A673 (cell line): ENCODE measurements at places on chromosomes 7 and 10.
A peak's percentile ranks its signal among the peaks of the same experiment; 100 is the strongest.

DNA sequence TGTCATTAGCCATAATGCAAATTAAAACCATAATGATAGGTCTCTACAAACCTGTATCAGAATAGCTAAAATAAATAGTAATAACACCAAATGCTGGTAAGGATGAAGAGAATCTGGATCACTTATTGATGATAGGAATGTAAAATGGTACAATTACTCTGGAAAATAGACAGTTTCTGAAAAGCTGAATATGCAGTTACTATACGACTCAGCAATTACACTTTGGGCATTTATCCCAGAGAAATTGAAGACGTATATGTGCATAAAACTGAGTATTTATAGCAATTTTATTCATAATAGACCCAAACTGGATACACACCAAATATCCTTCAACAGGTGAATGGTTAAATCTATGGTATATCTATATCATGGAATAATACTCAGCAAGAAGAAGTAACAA is 7.9 kb downstream of the RPA3 start:
- no peak for DNase-seq

DNA sequence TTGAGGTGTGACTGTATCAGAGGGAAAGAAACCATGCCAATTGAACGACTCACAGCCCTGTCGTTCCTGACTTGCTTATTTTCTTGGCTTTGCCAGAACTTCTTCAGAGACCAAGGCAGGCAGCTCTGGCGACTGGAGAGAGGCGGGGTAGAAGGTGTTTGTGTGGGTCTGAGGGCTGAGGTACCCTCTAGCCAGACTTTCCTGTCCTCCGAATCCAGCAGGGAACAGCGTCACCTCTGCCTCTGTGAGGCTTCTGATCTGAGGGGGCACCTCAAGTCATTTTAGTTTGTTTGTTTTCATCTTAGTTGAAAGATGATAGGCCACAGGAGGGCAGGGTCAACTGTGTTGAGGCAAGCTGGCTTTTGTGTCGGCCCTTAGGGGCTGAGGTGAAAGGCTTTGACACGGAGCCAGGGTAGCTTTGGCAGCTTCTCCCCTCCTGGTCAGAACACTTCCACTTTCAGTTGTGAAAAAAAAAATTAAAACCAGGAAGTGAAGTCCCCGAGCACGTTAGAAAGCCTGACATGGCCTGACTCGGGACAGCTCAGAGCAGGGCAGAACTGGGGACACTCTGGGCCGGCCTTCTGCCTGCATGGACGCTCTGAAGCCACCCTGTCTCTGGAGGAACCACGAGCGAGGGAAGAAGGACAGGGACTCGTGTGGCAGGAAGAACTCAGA is 1.9 kb downstream of the ACSL5 start:
- DNase-seq = no peak

DNA sequence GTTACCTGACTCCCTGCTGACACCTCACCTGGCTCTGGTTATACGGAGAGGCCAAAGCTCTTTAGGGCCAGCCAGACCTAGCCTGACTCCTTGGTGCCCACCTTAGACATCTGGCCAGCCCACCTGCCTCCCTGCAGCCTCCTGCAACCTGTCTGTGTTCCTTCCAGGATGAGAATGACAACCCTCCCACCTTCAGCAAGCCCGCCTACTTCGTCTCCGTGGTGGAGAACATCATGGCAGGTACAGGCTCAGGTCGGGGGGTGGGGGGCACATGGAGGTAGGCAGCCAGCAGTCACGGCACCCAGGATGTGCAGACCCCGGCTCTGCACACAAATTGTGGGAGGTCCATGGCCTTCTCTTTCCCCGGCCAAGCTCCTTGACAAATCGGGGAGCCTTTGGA is 32.1 kb downstream of the C10orf105 start:
- DNase-seq = no peak

GRCh38 chr7:130513447-130513846 is 21.6 kb downstream of the MEST start:
- DNase-seq = no peak

DNA sequence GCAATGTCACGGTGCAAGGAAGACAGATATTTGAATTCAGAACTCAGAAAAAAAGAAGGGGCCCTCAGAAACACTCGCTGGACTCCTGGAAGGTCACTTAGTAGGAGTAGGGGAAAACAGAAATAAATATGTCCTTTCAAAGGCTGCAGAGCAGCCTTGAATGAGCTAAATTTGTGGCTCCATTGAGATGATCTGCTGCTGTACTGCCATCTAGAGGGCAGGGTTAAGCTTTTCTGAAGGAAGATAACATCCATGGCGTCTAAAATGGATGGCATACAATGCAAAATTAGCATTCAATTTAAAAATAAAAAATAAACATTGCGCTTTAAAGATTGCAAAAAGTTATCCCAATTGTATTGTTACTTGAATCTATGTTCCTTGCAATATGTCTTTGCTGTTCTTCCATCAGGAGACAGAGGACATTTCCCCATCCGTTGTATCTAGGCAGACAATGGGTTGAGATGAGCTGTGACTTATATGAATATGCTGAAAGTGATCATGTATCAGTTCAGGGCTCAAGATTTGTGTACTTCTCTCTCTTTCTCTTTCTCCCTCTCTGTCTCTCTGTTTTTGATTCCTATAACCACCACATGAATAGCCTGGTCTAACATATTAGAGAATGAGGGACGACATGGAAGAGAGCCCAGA is 642.2 kb downstream of the SH2D4B start:
- DNase-seq = peak; percentile 57

- no peak for DNase-seq
Measured at GRCh38 chr7:19317461-19317860, 172.2 kb upstream of the FERD3L start.

DNA sequence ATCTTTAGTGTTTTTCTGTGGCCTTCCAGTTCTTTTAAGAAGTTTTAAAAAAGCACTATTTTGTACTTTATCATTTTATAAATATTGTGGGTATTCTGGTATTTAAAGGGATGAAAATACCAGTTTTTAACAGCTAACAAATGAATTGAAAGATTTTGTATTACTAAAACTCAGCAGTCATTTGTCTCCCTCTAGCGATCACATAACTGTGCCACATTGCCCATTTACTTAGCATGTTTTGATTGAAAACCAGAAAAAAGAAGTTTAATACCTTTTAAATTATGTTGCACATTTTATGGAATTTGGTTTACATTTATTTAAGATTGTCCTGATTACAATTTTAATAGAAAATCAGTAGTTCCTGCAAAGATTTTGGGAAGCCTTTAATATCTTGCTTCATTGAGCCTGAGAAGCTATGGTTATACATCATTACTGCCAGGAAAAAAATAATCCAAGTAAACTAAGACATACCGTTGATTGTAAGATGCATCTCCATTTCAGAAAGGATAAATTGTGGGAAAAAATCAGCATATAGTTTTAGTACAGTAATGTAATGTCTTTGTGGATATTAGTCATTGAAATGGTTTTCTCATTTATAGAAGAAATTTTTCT is 34.9 kb downstream of the TAX1BP1 start:
- DNase-seq = peak; percentile 36

- DNase-seq = no peak
Measured at GRCh38 chr7:150931199-150931869, 46.8 kb downstream of the KCNH2 start.

- no peak for DNase-seq
Measured at GRCh38 chr7:47320296-47320695, 261.6 kb downstream of the TNS3 start.

- no peak for DNase-seq
Measured at GRCh38 chr10:98510412-98510995, 63.8 kb upstream of the HPS1 start.

- DNase-seq = no peak
Measured at GRCh38 chr10:126208726-126209302, 179.5 kb downstream of the ADAM12 start.

DNA sequence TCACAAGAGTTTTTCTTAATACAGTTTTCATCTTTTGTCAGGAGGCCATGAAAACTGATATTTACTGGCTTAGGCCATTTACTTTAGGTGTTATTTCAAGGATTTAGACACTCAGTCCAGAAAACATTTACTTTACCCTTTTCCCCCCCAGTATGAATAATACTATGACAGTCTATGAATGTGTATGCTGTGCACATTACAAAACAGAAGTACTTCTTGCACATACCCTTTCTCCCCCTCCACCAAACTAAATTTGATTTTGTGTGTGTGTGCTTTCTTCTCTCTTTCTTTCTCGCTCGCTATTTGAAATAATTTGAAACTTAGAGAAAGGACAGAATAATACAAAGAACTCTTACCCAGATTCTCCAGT is 41.3 kb downstream of the RBM33 start:
- no peak for DNase-seq

- no peak for DNase-seq
Measured at GRCh38 chr7:6116211-6116610, 85.0 kb downstream of the ANKRD61 start.
